ENCODE measurements at places on chromosomes 3 and 15.

GRCh38 chr3:131082871-131083863 is 56.5 kb downstream of the NEK11 start:
- no peaks in the 10 kb centered on the region for H3K36me3 ChIP-seq
- H3K4me1 ChIP-seq = peaks cover 2% of the 10 kb centered on the region
- no peak overlapping the region for H3K4me3 ChIP-seq
- no peaks in the 10 kb centered on the region for H3K27me3 ChIP-seq
- H3K27ac ChIP-seq = no peak overlapping the region

DNA sequence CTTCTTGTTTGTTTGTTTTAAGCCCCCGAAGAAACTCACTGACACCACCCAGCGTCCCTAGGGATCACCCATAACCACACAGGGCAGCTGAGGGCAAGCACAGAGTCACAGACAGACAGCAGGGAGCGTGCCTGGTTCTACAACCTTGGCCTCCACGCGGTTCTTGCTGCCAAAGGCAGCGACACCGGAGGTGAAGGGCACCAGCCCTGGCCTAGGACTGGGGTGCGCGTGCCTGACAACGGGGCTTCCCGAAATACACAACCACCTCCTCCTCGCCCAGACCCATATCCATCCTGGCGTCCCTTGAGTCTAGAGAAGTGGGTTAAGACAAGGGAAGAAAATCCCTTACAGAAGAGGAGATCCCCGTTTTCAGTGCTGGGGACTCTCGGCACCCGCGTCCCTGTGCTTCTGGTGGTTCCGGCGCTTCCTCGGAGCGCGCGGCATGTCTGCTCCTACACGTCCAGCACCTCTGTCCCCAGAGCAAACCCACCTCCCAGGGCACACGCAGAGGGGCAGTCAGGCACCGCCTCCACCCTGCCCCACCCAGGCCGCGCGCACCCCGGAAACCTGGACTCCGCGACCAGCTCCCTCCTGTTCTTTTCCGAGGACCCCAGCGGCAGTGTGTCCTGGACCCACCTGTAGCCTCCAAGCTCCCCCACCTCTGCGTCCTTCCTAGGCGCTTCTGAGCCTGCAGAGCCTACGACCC is 911 bp downstream of the RFTN1 start:
- H3K36me3 ChIP-seq = peaks cover 55% of the 10 kb centered on the region
- no peaks in the 10 kb centered on the region for H3K27me3 ChIP-seq
- peak overlapping the region; percentile 98 for H3K4me3 ChIP-seq

- no peak for DNase-seq
- no peak overlapping the region for H3K27ac ChIP-seq
- H3K4me3 ChIP-seq = no peak overlapping the region
- H3K4me1 ChIP-seq = no peaks in the 10 kb centered on the region
These were observed 28.7 kb downstream of the ULK4 start for GRCh38 chr3:41933154-41933676.

DNA sequence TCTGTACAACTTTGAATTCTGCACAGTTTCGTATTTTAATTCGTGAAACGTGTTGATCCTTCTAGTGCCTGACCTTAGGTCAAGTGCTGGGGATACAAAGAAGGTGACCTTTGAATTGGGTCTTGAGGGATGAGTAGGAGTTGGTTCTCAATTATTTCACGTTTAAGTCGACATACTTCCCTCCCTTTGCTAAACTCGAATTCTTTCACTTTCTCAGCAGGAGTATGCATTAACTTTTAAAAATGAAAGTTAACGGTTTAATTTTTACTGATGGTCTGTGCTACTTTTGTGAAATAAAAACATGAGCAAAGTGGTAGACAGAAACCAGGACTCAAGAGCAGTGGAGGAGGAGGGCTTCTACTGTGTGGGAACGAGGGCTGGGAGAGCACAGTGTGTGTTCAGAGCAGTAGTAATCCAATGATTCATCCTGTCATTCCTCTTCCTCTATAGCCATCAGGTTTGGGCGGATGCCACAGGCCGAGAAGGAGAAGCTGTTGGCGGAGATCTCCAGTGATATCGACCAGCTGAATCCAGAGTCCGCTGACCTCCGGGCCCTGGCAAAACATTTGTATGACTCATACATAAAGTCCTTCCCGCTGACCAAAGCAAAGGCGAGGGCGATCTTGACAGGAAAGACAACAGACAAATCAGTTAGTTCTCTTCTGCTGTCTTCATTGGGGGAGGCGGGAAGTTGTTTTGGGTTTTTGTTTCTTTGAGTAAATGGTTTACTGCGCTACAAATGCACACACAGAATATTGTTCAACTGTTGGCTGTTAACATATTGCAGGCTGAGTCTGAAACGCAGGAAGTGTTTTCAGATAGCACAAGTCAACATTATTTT is 78.6 kb upstream of the TSEN2 start:
- no peak for DNase-seq
- no peak overlapping the region for H3K27ac ChIP-seq
- H3K27me3 ChIP-seq = peaks cover 8% of the 10 kb centered on the region
- H3K36me3 ChIP-seq = no peaks in the 10 kb centered on the region
- peaks cover 5% of the 10 kb centered on the region for H3K4me1 ChIP-seq

- no peaks in the 10 kb centered on the region for H3K36me3 ChIP-seq
- no peak for DNase-seq
- no peaks in the 10 kb centered on the region for H3K27me3 ChIP-seq
- no peak overlapping the region for H3K4me3 ChIP-seq
- H3K27ac ChIP-seq = no peak overlapping the region
These were observed 28.2 kb downstream of the CSTA start for GRCh38 chr3:122353215-122353614.

GRCh38 chr3:88152841-88153240 is 3.1 kb downstream of the C3orf38 start:
- peaks cover 1% of the 10 kb centered on the region for H3K27me3 ChIP-seq
- peaks cover 30% of the 10 kb centered on the region for H3K36me3 ChIP-seq
- no peak for DNase-seq
- no peak overlapping the region for H3K4me3 ChIP-seq
- H3K4me1 ChIP-seq = peaks cover 37% of the 10 kb centered on the region

GRCh38 chr3:26839001-26839400 is 216.4 kb downstream of the LRRC3B start:
- no peak overlapping the region for H3K4me3 ChIP-seq
- H3K4me1 ChIP-seq = no peaks in the 10 kb centered on the region
- no peaks in the 10 kb centered on the region for H3K36me3 ChIP-seq
- H3K27ac ChIP-seq = no peak overlapping the region
- no peak for DNase-seq

DNA sequence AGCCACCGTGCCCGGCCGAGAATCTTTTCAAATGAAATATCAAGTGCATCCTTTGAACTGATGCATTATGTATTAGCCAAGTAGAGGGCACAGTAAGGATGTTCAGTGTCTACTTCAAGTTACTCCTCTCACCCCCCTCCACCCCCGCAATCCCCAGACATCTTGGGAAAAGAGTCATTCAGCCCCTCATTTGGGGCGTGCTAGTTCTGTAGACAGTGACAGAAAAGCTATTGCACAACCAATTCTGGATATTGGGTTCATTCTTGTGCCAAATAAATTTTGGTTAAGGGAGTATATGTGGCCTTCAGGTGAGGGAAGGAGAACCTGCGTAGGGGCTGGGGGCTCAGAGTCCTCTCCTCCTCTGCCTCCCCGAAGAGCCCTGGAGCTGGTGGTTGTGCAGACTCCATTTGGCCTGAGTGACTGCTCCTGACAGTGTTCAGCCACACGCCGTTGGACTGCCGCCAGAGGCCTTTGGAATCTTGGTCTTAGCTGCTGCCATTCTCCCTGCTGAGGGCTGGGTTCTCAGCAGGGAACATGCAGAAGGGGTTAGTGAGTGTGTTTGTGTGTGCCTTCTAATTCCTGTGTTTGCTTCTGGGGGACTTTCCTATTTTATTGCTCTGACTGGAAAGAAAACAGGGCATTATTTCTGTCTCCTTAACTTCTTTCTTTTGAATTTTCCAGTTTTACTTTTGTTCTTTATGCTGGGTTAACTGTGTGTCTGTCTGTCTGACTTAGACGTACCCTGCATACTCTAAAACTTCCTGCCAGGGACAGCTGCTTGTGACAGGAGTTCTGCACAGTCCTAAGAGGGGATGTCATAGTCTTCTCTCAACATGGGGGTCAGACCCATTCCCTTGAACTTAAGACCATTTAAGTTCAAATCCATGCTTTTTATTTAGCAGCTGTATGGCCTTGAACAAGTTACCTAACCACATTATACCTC is 21.0 kb downstream of the RARB start:
- no peak overlapping the region for H3K27ac ChIP-seq
- H3K27me3 ChIP-seq = no peaks in the 10 kb centered on the region

GRCh38 chr3:51659942-51660341 is 11.1 kb upstream of the TEX264 start:
- no peak overlapping the region for H3K27ac ChIP-seq
- DNase-seq = no peak
- no peak overlapping the region for H3K4me3 ChIP-seq
- peaks cover 36% of the 10 kb centered on the region for H3K36me3 ChIP-seq

DNA sequence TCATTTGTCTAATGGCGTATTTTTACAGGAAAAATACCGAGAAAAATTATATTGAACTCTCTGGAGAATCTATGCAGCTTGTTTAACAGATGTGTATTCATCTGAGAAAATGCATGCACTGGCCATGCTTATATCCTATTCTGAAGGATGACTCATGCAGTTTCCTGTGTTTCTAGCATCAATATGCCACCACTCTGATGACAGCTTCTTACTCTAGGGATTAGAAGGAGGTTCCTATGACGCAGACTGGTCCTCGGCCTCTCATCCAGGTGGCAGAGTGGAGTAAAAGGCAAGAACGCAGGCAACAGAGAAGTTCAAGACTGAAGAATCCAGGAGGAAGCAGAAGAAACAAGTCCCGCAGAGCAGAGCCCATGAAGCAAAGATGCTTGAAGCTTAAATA is 910.0 kb upstream of the ROBO1 start:
- H3K4me3 ChIP-seq = no peak overlapping the region
- no peaks in the 10 kb centered on the region for H3K36me3 ChIP-seq
- no peak overlapping the region for H3K27ac ChIP-seq
- no peaks in the 10 kb centered on the region for H3K4me1 ChIP-seq
- DNase-seq = no peak

DNA sequence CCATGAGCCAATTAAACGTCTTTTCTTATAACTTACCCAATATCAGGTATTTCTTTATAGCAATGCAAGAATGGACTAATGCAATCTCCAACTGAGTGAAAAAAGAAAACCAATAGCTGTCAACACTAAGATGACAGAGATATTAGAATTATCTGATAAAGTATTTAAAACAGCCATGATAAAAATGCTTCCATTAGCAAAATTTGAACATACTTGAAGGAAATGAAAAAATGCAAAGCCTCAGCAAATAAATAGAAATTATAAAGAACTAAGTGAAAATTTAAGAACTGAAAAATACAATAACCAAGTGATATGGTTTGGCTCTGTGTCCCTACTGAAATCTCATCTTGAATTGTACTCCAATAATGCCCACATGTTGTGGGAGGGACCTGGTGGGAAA is 99.6 kb downstream of the BOC start:
- DNase-seq = no peak
- no peaks in the 10 kb centered on the region for H3K27me3 ChIP-seq
- no peaks in the 10 kb centered on the region for H3K4me1 ChIP-seq
- H3K36me3 ChIP-seq = peaks cover 31% of the 10 kb centered on the region
- no peak overlapping the region for H3K4me3 ChIP-seq
- H3K27ac ChIP-seq = no peak overlapping the region

- no peak for DNase-seq
- peaks cover 4% of the 10 kb centered on the region for H3K4me1 ChIP-seq
- H3K27me3 ChIP-seq = no peaks in the 10 kb centered on the region
- no peak overlapping the region for H3K4me3 ChIP-seq
- no peak overlapping the region for H3K27ac ChIP-seq
These were observed 60.4 kb upstream of the TRPM1 start for GRCh38 chr15:31161951-31162350.

DNA sequence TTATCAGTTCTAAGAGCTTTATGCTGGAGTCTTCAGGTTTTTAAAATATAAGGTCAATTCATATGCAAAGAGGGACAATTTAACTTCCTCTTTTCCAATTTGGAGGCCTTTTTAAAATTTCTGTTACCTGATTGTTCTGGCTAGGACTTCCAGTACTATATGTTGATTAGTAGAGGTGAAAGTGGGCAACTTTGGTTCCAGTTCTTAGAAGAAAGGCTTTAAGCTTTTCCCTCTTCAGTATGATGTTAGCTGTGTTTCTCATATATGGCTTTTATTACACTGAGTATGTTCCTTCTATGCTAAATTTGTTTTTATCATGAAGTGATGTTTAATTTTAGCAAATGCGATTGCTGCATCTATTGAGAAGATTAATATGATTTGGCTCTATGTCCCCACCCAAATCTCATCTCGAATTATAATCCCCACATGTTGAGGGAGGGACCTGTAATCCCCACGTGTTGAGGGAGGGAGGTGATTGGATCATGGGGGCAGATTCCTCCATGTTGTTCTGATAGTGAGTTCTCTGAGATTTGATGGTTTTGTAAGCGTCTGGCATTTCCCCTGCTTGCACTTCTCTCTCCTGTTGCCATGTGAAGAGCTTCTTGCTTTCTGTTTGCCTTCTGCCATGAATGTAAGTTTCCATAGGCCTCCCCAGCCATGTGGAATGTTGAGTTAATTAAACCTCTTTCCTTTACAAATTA is 33.8 kb downstream of the FAIM start:
- no peak for DNase-seq
- H3K4me3 ChIP-seq = no peak overlapping the region
- no peaks in the 10 kb centered on the region for H3K4me1 ChIP-seq
- H3K27me3 ChIP-seq = no peaks in the 10 kb centered on the region

- no peaks in the 10 kb centered on the region for H3K4me1 ChIP-seq
- peaks cover 4% of the 10 kb centered on the region for H3K27me3 ChIP-seq
- H3K27ac ChIP-seq = no peak overlapping the region
- DNase-seq = no peak
- no peak overlapping the region for H3K4me3 ChIP-seq
- H3K36me3 ChIP-seq = no peaks in the 10 kb centered on the region
These were observed 58.1 kb upstream of the AGBL1 start for GRCh38 chr15:86021281-86022264.

DNA sequence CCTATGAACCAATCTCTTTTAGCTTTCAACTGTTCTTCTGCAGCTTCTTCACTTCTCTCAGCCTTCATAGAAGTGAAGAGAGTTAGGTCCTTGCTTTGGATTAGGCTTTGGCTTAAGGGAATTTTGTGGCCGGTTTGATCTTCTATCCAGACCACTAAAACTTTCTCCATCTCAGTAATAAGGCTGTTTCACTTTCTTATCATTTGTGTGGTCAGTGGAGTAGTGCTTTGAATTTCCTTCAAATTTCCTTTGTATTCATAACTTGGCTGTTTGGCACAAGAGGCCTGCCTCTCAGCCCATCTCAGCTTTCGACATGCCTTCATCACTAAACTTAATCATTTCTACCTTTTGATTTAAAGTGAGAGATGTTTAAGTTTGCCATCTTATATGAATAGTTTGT is 21.7 kb downstream of the DZIP1L start:
- no peak for DNase-seq
- H3K27ac ChIP-seq = no peak overlapping the region
- H3K27me3 ChIP-seq = peaks cover 10% of the 10 kb centered on the region
- no peak overlapping the region for H3K4me3 ChIP-seq

DNA sequence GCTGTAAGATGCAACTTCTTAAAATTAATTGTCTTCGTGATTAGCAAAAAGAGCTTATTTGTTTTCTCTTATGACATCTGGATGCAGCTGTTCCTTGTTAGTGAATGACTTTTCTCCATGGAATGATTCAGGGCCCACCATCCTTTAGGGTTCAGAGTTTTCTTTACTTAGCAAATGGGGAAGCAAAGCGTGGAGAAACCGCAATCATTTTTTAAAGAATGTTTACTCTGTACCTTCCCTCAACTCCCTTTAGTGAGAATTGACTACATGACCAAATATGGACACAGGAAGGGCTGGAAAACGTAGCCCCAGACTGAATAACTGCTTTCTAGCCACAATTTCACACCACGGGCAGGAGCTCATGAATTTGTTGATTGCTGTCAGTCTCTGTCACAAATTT is 130.1 kb downstream of the EDEM1 start:
- no peaks in the 10 kb centered on the region for H3K4me1 ChIP-seq
- DNase-seq = no peak
- H3K4me3 ChIP-seq = no peak overlapping the region
- H3K27ac ChIP-seq = no peak overlapping the region

All from activated CD8-positive, alpha-beta T cell treated with anti-CD3 and anti-CD28 coated beads for 36 hours (primary cell).